ENCODE measurements at places on chromosomes 7 and 10.
A peak's percentile ranks its signal among the peaks of the same experiment; 100 is the strongest.

DNA sequence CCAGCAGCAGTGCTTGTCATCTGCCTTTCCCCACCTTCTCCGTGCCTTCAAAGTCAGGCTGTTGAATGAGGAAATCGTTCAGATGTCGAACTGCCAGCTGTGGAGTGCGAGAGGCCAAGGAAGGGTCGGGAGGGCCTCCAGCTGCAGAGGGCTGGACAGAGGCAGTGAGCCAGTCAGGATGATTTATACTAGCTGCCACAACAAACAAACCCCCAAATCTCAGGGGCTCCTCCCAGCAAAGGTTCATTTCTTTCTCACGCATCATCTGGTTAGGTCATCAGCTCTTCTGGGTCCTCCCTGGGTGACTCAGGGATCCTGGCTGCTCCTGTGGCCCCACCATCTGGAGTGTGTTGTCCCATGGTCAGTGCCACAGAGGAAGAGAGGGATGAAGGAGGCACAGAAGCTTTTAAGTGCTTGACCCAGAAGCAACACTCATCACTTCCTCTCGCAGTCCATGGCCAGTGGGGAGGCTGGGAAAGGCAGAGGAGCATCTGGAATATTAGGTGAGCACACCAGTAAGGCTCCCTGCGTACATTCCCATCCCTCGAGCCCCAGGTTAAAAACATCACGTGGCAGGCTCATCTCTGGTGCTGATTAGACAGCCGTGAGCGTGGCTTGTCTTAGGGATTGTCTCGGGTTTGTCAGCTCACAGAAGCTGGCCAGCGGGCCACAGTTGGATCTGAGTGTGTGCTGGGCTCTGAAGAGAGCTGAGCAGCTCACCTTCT lies 140.7 kb downstream of the RGS10 start:
- peak; percentile 98 for DNase-seq

DNA sequence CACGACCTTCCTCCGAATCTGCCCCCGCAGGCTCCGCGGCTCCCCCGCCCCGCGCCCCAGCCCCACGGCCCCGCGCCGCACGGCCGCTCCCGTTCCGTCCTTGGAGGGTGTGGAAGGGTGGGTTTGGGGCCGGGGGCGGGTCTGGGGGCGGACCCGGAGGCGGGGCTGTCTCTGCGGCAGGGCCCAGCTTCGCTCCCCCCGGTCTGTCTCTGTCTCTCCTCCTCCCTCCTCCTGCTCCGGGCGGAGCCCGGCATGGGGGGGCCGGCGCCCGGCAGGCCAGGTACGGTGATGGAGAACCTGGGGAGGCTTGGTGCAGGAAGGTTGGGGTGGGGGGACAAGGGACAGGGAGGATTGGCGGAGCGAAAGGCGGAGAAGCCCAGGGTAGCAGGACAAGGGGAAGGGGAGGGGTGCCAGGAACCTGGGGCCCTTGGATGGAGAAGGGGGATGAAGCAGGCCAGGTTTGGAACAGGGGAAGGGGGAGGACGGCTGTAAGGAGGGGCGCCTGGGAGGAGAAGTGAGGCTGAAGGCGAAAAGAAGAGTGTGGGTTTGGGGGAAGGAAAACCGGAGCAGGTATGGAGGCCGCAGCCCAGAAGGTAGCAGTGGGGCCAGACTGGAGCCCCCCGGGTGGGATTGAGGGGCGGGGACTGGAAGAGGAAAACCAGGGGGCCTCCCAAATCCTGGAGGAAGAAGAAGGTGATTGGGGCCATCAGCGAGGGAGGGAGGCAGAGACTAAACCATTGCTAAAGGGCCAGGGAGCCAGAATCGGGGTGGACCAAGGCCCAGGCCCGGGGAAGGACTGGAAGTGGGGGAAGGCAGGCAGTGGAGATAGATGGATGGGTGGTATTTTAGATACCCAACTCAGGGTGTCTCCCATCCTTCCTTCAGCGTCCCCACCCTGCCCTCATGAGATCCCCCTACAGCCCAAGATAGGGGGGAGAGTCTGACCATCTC lies at the start of gene NYAP1:
Gene NYAP1, plus strand, starts transcription at position 206 of the 951 bp plus-strand sequence. CDS start 1,385 bp downstream, outside the sequence.
- no peak for DNase-seq

GRCh38 chr7:151115121-151115835 lies 29.0 kb downstream of the AGAP3 start:
- peak; percentile 70 for DNase-seq

DNA sequence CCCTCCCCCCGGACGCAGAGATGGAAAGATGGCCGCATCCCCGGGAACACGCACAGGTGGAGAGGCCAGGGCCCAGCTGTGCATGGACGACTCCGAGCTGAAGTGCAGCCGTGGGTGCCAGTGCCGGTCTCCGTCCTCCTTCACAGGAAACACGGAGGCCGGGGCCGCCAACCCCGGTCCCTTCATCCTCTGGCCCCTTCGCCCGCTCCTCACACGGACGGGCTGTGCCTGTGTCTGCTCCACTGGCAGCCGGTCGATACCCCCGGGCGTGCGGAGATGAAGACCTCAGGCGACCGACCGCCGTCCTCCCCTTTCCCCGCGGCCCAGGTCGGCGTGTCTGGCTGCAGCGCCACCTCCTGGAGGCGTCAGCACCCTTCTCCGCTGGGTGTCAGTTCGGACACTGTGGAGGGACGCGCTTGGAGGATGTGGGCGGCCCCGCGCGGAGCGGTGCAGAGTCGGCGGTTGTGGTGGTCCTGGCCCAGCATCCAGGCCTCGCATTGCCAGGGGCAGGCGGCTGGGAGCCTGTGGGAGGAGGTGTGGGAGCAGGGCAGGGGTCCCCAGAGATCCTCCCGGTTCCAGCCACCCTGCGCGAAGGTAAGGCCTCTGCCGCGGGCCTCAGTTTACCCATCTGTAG lies 9.9 kb downstream of the ZNF511 start:
- DNase-seq, result peak; percentile 77

DNA sequence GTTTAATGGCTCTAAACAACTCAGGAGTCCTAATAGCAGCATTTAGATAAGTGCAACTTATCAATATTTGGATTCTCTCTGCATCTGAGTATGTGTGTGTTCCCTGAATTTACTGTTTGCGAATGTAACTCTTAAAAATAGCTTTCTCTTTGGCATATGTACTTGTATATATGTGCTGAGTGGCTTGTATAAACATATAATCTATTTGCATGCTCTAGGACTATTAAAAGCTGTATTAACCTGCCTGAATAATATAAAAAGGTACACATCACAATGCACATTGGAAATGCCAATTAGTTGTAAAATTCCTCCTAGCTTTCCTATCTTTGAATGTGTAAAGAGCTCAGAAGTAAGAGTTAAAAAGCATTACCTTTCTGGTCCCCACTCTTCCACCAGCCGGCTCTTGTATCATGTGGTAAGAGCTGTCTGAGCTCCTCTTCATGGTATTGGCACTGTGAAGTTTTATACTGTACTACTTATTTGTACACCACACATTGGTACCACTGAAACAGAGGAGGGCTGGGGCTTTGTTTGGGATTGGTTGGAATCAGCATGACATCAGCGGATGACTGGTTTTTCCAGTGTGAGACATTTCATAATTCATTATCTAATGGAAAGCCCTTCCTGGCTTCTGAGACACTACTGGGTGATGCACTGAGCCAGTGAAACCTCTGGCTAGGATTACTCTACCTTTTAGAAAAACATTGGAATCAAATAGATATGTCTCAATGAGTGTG lies at the start of gene INHBA:
Gene INHBA, minus strand, starts transcription at position 456 of the 737 bp plus-strand sequence. CDS start 2,716 bp downstream, outside the sequence.
- DNase-seq, result peak; percentile 87

Measured in GM23248 (cell line).